Activated CD4-positive, alpha-beta T cell treated with anti-CD3 and anti-CD28 coated beads, Interleukin-10, Interleukin-2, amounts not matched to agents 100 ng/mL and 50 ng/mL, durations not matched to agents 16 hours and 8 hours (primary cell): ENCODE measurements at places on chromosomes 13 and 19.

DNA sequence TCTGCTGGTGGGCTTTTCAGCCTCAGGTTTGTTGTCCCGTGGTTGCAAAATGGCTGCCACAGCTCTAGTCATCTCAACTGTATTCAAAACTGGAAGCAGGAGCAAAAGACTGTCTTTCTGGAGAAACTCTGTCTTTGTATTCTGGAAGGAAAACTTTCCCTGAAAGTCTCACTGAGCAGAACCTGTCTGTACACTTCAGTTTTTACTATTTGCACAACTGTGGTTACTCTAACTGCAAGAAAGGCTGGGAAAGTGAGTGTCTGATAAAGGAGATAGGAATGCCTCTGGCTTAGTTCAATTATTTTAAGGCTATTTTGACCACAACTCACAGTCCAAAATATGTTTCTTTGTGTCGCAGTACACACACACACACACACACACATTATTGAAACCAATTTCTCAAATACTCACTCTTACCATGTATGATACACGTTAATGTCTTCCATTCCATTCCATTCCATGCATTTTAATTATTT lies 49.7 kb upstream of the EHD2 start:
- DNase-seq: no peak

DNA sequence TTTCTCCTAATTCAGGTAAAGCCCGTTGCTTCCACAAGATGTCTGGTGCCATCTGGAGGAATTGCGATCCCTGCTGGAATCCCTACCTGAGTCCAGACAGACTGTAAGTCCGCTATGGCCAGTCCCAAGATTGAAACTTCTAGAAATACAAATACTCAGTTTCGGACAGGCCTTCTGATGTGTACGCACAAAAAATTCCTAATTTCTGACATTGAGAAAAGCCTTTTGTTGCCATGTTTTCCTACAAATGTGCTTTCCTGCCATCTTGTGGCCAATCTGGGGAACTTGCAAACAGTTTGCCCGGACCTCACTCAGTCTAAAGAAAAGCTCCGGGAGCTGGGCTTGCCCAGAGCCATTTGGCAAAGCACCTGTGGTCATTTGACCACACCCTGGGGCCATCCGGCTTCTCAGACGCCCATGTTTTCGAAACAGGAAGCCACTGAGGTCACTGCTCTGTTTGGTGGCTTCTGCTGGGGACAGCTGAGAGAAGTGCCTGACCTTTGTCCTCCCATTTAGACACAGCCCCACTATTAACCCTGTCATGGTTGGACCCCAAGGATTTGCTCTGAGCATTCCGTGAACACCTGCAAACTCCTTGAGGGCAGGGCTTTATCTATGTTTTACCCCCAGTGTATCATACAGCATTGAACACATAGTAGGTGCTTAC lies 79.4 kb downstream of the SLC15A1 start:
- peak; percentile 70 for DNase-seq

DNA sequence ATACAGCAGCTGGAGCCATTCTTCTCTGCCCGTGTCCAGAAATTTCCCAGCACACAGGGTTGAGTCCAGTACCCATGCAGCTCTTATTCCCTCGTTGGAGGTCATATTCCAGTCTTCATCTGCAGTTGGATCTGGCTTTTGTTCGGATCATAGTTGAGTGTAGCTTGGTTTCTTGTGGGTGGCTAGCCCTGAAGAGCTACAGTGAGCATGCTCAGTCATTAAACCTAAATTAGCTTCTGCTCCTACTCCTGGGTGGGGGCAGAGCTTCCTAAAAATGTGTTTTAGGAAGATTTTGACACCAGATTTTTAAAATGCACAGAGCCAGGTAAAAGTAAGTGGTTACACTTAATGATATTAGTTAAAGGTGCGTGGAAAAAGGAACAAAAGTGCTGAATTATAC lies 64.4 kb downstream of the DGKH start:
- DNase-seq: no peak

DNA sequence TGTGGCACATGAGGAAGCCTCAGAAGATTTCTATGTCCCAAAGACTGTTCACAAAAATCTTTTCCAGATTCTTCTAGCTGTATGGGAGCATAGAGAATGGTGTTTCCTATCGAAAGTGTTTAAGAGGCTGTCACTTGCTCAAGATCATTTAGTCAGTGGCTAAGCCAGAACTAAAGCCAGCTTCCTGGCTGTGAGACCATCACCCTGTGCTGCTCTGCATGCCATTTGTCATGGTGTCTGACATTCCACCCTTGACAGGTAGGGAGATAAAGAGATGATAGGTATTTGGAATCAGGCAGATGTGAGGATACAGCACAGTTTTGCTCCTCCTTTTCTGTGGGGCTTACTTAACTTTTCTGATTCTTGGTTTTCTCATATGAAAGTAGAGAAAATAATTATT lies 177.3 kb downstream of the DNAJC15 start:
- no peak for DNase-seq

GRCh38 chr13:87274209-87274819 lies 396.9 kb upstream of the SLITRK5 start:
- peak; percentile 37 for DNase-seq

DNA sequence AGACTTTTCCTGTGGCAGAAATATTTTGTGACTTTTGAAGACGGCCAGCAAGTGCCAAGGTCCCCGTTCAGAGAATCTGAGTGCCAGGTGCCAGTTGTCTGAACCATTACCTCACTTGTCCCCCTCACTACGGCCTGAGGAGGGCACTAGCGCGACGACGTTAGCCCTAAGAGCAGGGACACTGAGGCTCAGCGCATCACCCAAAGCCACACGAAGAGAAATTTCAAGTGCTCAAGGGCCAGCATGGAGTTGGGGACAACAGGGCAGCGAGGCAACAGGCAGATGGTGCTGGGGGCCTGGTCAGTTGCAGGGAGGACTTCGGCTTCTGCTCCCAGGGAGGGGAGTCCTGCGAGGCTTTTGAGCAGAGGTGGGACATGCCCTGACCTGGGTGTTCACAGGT lies 9.5 kb upstream of the TYK2 start:
- DNase-seq: no peak

DNA sequence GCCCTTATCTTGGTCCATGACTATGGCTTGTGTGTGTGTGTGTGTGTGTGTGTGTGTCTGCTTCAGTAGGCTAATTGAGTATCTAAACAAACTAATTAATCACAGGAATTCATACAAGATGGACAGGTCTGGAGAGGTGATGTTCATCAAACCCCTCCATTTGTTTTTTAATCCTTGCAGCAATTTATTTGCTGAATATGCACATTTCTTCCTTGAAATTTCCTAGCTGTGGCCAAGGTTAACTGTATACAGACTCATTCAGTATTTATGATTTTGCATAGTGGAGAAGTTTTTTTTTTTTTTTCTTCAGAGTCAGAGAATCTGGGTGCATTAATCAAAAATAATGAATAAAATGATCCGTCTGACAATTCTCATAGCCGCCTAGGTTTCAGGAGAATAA lies 74.7 kb upstream of the TSHZ3 start:
- no peak for DNase-seq

DNA sequence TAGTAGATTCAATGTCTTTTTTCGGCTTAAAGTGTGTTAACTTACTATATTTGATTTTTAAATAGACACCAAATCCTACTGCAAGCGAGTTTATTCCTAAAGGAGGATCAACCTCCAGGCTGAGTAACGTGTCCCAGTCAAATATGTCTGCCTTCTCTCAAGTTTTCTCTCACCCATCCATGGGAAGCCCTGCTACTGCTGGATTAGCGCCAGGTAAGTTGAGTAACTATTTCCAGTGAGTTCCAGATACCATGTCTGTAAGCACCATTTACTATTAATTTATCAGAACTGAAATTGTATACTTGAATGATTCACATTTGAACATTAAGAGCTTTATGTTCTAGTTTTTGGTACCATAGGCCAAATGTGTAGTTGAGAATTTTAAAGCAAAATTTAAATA lies 81.8 kb downstream of the PAN3 start:
- no peak for DNase-seq

- no peak for DNase-seq
Observed at GRCh38 chr13:30869491-30869890, 36.6 kb upstream of the MEDAG start.
